ENCODE measurements at places on chromosomes 13 and 19.
A peak's percentile ranks its signal among the peaks of the same experiment; 100 is the strongest.

- DNase-seq: no peak
These were observed 2.1 kb upstream of the CIRBP start for GRCh38 chr19:1266916-1267476.

DNA sequence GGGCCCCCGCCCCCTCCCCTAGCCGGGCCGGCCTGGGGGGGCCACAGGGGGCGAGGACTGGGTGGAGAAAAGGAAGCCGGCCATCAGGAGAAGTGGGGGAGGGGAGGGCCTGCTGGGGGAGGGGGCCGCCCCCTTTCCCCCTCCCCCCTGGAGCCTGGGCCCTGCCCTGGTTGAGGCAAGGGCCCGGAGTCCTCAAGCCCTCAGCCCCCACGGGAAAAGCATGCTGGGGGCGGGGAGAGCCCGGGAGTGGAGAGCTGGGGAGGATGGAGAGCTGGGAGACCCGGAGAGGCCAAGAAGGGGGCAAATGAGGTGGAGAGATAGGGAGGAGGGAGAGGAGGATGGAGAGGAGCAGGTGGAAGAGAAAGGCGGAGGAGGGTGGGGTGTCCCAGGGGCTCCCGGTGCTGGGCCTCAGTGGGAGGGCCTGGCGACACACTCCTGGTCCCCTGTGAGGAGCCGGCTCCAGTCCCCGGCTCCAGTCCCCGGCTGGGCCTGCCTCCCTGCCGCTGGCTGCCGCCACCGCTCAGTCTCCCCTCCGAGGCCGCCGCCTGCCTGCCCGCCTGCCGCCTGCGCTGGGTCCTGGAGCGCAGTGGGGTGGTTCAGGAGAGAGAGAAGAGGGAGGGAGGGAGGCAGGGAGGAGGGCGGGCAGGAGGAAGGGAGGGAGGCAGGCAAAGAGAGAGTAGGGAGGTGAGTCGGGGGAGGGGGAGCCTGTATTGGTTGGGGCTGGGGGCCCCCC, at the start of gene GRIK5:
Gene GRIK5 (minus strand): TSS at position 588 of the 733 bp plus-strand sequence. CDS start 4,436 bp downstream, outside the sequence.
- DNase-seq: no peak

GRCh38 chr19:50205681-50206138, 2.3 kb downstream of the MYH14 start:
- DNase-seq: no peak

DNA sequence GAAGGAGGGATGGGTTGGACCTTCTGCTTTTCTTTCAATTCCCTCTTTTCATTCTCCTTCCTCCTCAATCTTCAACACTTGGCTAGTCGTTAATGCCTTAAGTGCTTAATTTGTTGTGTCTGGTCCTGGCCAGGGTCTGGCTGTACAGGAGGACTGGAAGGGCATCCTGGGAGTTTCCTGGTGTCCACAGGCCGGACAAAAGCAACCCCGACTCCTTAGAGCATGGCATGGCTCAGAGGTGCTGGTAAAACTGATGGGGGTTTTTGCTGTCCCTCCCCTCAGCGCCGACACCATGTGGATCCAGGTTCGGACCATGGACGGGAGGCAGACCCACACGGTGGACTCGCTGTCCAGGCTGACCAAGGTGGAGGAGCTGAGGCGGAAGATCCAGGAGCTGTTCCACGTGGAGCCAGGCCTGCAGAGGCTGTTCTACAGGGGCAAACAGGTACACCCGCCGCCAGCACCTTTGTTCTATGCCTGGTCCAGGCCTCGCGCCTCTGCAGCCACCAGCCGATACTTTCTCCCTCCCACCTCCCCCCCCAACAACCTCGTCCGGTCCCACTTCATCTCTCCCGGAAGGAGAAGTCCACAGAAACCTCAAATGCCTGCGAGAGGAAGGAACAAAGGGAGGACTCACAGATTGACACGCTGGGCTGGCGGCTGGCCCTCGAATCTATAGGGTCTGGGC, 1.4 kb downstream of the UHRF1 start:
- no peak for DNase-seq

GRCh38 chr19:2627319-2627829, 75.1 kb downstream of the GNG7 start:
- DNase-seq: peak; percentile 39

GRCh38 chr19:11092181-11092538, 2.9 kb downstream of the LDLR start:
- DNase-seq: peak; percentile 29

DNA sequence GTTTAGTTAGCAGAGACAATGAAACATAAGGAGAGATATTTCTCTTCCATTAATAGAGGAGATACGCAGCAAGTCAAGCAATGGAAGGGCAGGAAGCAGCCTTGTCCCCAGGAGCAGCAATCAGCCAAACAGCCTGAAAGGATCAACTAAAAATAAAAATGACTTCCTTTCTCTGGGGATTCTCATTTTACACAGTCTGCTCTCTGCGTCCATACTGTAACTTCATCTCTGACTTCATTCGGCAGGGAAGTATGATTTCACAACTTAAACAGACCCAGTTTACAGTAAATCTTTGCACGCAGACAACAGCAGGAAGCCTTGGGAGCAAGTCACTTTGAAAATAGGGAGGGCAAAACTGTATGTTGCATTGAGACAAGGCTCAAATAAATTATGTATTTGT, 826.7 kb downstream of the DIAPH3 start:
- no peak for DNase-seq

DNA sequence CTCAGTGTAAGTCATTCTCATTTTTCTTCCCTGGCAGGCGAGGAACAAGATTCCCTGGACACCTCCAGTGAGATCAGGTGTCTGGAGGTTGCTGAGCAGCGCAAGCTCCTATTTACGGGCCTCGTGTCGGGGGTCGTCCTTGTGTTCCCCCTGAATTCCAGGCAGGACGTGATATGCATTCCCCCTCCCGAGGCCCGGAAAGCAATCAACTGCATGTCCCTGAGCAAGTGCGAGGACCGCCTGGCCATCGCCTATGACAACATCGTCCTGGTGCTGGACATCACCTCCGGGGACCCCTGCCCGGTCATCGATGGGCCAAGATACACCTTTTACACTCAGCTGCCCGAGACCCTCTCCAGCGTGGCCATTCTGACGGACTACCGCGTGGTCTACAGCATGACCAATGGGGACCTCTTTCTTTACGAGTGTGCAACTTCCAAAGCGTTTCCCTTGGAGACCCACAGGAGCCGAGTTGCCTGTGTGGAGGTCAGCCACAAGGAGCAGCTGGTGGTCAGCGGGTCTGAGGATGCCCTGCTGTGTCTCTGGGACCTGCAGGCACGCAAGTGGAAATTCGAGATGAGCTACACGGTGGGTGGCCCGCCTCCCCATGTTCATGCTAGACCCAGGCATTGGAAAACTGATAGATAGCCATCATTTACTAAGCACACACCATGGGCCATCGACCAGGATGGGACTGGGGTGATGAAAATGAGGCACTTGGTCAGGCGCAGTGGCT, 21.5 kb upstream of the SIN3B start:
- DNase-seq: no peak

DNA sequence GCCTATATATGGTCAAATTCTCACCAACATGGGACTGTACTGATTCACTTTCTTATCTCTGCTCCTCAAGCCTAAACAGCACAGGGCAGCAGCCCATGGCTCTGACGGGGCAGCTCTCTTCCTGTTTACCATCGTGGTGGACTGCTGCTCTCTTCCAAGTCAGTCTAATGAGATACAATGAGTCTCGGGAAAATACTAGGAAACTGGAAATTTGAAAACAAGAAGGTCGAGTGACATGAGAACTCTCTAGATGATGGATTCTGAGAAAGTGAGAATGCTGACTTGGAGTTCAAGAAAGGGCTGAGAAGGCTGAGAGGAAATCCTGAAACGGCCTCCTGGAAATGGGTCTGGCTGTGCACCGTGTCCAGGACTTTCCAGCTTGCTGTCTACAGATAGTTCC, 122.8 kb upstream of the ARGLU1 start:
- no peak for DNase-seq

- peak; percentile 25 for DNase-seq
These were observed 41.7 kb downstream of the HTR2A start for GRCh38 chr13:46855166-46855565.

DNA sequence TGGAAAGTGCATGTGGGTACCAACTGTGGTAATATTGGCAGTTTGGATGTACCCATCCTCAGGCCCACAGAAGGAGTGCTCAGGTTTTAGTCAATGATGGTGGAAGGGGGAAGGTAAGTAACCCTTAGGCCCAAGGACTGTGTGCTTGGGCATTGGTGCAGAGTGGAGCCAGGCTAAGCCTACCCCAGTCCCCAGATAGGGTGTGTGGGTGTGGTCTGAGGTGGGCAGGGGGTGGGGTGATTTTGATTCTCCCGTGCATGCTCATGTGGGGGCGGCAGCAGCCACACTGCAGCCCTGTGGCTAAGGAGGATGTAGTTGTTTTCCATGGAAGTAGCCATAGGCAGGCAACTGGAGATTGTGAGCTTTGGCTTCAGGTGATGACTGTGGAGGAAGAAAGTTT, 2197.3 kb downstream of the PCDH9 start:
- DNase-seq: no peak

DNA sequence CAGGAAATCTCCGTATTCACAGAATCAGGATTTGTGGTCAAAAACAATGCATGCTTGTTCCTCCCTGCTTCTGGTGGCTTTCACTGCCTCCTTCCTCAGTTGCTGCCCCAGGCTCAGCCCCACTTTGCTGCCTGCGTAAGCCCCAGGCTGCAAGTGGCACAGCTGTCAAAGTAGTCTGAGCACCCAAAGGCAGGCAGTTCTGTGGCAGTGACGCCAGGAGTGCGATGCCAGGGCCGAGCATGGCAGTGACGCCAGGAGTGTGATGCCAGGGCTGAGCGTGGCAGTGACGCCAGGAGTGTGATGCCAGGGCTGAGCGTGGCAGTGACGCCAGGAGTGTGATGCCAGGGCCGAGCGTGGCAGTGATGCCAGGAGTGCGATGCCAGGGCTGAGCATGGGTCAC, 77.3 kb upstream of the GPR183 start:
- DNase-seq: no peak

DNA sequence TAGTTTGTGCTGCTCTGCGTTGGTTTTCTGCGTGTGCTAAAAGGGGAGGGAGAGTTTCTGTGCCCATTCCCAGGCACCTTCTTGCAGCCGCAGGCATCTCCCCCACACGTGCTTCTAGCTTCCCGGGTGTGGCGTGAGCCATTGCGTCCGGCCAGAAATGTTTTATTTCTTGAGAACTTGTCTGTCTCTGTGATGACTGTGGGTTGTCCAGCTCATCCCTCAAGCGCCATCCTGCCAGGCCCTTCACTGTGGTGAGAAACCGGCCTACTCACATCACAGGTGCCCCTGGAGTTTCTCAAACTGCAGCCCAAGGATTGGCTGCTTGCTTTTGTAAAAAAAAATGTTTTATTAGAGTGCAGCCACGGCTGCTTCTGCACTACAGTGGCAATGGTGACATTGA, 24.2 kb downstream of the EPN1 start:
- DNase-seq: no peak

DNA sequence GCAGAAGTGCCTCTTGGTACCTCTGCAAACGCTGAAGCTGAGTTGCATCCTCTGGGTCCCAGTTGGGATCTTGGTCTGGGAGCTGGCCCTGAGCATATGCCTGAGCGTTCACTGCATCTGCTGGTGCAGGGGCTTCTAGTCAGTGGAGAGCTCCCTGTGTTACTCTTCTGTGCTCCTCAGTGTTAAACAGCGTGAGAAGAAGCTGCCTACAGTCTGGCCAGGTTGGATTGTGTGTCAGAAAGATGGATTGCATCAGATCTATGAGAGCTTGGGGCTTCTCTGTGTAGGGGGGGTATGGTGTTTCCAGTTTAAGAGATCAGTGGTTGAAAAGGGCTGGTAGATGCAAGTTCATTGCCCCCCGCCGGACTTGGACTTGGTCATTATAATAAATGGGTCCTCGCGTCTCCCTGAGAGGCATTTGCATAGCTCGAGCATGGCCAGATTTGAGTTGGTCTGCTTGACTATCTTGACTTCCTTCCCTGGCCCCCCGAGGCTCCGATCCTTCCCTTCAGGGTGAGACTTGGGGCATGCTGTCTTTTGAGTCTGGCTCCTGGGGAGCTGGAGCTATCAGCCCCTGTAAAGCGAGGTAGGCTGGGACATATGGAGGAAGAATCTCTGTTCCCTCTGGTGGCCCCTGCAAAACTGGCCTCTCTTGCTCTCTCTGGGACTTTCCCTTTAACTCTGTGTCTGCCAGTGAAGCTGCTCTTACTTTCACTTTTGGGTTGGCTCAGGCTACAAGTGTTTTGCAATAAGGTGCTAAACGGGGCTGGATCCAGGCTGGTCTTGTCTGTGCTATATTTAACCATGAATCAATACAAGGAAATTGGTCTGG, 52.9 kb downstream of the OR10H4 start:
- peak; percentile 77 for DNase-seq

GRCh38 chr19:54646331-54646841, 16.1 kb downstream of the LILRB1 start:
- no peak for DNase-seq

GRCh38 chr19:47714339-47714738, 1.1 kb downstream of the EHD2 start:
- no peak for DNase-seq

GRCh38 chr13:71399631-71400215, 467.3 kb downstream of the DACH1 start:
- DNase-seq: no peak

DNA sequence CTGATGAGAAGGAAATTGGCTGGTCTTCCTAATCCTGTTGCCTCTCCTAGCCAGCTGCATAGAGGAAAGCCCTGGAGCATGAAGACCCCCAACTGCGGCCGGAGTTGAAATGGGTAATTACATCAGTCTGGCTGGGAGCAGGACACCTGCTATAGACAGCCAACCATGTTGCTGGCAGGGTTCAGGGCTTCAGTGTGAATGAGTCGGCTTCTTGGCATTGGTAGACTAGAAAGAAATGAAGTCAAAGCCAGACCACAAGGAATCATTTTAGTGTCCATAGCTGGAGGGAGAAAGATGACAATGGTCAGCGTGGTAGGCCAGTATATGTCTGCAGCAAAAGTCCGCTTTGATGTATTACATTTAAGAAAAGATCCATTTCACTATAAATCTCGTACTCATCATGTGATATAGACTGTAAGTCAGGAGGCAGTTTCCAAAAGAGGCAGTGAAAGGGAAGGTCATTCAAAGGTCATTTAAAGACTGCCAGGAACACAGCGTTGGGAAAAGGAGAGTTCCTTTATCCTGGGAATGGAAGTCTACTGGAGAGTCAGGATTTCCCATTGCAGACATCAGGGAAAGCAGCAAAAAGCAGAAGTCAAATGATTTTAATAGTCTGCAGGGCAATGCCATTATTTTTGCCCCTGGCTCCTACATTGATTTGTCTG, 262.7 kb downstream of the DNAJC15 start:
- no peak for DNase-seq

DNA sequence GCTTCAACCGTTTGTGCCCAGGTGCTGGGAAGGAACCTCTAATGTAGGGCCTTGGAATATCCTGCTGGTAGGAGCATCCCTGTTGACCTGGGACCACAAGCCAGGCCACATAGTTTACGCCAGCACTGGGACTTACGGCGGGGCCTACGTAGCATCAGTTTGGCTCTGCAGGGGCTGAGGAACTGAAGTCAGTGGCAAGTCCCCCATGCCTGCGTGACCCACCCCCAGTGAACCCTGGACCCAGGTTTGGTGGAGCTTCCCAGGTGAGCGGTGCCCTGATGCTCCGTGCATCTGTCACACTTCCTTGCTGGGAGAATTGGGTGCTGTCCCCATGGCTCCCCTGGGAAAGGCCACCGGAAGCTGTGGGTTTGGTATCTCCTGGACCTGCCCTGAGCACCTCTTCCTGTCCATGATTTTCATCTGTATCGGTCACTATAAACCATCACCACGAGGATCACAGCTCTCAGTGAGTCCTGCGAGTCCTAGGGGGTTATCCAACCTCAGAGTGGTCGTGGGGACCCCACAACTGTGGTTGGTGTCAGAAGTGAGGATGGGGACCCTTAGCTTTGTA, 9.9 kb downstream of the SIGLEC11 start:
- no peak for DNase-seq

Data from GM10248 (cell line).